ENCODE measurements at places on chromosomes 2 and 18.

GRCh38 chr2:133951209-133951608, 302.7 kb upstream of the MGAT5 start:
- DNase-seq, result no peak

DNA sequence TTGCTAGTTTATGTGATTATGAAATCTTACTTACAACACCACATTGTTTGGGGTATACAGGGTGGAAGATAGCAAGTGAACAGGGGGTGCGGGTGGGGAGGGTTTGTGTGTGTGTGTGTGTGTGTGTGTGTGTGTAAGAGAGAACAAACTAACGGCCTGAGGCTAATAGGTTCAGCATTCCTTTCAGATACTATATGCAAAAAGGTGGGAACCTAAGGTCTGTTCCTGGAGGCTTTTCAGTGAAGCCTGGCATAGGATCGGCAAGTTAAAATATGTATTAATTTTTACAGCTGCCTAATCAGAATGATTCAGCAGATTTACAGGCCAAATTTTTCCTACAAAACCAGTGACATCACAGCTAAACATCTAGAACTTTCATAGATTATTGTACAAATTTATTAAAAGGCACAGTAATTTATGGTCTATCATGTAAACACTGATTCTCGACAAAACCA, 7.6 kb upstream of the SPDYA start:
- no peak for DNase-seq

- DNase-seq, result no peak
Measured at GRCh38 chr2:150621526-150622213, 134.2 kb upstream of the RND3 start.

- no peak for DNase-seq
Measured at GRCh38 chr2:240605867-240606743, 19.2 kb upstream of the GPR35 start.

DNA sequence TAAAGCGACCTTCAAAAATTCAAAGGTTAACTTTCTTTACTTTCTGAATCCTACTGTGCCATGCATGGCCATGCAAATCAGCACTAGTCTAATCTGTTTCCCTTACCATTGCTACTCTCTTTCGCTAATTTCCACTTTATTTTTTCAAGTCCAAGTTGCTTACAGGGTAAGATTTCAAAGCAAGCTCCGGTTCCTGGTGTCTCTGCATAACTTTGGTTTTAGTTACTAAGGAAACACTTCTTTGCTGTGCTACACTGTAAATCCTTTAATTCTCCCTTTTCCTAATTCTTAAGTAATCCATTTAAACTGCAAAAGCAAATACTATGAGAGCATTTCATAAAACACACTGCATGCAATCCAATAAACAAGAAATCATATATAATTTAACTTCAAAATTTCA, 383.5 kb upstream of the LYPD1 start:
- DNase-seq, result no peak
